ENCODE measurements at places on chromosomes 11 and 22.

- DNase-seq, result no peak
These were observed 18.9 kb upstream of the GAL start for GRCh38 chr11:68665436-68665835.

- no peak for DNase-seq
These were observed 72.3 kb downstream of the MN1 start for GRCh38 chr22:27729246-27729645.

- DNase-seq, result no peak
These were observed 11.1 kb upstream of the PHLDA2 start for GRCh38 chr11:2940147-2940920.

- DNase-seq, result no peak
These were observed 611.8 kb downstream of the BRD1 start for GRCh38 chr22:49215840-49216239.

DNA sequence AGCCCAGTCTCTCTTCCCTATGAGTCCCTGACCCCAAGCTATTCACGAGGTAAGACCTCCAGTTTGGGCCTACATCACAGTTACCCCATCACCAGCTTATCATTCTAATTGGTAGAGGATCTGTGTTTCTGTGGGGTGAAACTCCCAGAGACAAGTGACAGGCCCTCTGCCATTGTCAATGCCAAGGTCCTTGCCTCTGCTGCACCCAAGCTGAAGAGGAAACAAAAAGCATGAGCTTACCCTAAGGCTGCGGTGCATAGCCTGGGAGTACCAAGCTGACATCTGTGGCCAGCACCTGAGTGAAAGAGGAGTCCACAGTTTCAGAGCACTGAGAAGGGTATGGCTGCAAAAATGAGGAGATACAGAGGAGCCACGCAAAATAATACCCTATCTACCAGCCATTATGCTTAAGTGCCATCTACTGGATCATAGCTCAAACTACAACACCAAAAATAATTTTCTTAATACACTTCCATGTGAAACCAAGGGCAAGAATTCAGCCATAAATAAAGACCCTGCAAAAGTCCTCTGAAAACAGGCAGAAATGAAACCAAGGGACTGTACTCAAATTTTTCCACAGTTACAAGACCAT lies 62.3 kb upstream of the ANO5 start:
- DNase-seq, result peak; percentile 28

GRCh38 chr22:39024519-39025308 lies 3.8 kb downstream of the APOBEC3D start:
- no peak for DNase-seq

DNA sequence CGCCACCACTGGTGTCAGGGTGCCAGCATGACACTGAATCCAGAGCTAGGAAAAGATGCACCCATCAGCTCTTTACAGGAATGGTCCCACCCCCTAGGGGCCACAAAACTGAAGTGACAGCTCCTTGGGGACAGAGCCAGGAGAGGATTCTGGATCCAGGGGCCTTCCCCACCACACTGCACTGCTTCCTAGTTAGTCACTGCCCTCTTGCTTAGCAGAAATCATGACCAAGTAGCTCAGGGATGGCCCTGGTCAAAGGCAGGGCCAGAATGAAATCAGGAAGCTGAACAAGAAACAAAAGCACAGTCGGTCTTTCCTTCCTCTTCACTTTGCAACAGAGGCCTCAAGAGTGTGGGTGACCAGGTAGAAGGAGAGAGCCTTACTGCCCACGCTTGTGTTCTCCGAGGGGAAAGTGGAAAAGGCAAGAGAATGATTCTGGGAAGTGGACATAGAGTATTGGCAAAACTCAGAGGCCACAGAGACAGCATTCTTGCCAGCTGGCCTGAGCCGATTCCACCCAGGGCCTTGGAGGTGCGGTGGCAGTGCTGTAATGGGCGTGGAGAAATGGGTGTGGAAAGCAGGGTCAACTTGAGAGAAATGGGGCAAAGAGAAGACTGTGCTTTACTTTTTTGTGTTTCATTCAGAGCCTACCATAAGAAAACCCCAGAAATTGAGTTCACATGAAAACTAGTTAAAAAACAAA lies 39.8 kb downstream of the KCNJ1 start:
- no peak for DNase-seq

DNA sequence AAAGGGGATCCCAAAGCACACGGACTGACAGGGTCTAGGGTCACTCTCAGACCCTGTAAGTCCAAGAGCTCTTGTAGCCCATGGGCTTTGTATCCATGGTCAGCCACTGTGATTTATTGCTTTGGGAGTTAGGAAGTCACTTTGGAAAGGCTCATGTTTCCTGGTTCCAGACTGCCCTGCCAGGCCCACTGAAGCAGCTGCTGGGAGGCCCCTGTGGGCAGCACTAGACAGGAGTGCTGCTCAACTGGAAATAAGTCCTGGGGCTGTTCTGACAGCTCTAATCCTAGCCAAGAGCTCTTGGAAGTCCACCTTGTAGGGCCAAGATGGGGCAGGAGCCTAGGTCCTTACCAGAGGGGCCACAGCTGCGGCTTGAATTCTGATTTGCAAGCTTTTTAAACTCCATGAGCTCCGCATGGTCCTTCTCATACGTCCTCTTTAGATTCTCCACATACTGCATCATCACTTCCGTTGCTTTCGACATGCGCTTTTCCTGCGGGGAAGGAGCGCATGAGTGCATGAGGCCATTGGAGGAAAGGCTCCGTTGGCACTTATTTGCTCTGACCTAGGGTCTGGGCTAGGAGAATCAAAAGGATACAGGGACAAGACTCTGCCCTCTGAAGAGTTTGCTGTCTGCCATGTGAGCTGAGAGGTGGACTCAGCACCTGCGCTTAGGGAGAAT lies 32.2 kb upstream of the LYVE1 start:
- DNase-seq, result peak; percentile 78

- DNase-seq, result peak; percentile 41
These were observed 7.0 kb downstream of the UNC93B1 start for GRCh38 chr11:67996622-67997474.

GRCh38 chr22:37018815-37019308 lies 385 bp downstream of the TST start:
- peak; percentile 88 for DNase-seq

DNA sequence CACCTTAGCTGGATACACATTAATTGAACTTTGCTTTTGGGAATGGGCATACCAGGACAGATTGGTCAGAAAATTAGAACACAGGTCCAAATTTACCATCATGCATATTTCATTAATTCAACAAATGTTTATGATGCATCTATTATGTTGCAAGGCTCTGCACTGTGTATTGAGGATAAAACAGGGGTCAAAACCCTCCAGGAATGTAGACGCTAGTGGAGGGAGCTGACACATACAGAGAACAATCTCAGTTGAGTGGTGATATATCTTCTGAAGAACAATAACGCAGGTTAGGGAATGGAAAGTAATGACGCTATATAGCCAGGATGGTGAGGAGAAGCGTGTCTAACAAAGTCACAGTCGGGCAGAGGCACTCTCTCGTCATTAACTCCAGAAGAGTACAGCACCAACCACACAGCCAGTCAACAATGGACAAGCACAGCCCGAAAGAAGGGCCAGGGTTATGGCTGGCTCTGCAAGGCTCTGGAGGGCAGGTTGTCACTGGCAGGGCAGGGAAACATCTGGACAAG lies 3.8 kb downstream of the FLI1 start:
- DNase-seq, result no peak

- DNase-seq, result no peak
These were observed 5.4 kb upstream of the C11orf87 start for GRCh38 chr11:109416601-109417000.

GRCh38 chr22:27149921-27150543 lies 492.6 kb downstream of the MIAT start:
- DNase-seq, result peak; percentile 67
